ENCODE measurements at places on chromosomes 7 and 10. TPM values are rescaled to one million over a fixed set of nuclear protein-coding genes. Genes with fewer than 3 reads are reported as not detected.

The ELFN1 gene
- 51.6 TPM for total RNA-seq

The TFR2 gene
- total RNA-seq, result 0.89 TPM

The TMEM270 gene
- not detected for total RNA-seq

The RBP3 gene
- not detected for total RNA-seq

The SFRP5 gene
- 35.0 TPM for total RNA-seq

The PEX1 gene
- total RNA-seq, result 25.9 TPM

The PAX4 gene
- total RNA-seq, result not detected

DNA sequence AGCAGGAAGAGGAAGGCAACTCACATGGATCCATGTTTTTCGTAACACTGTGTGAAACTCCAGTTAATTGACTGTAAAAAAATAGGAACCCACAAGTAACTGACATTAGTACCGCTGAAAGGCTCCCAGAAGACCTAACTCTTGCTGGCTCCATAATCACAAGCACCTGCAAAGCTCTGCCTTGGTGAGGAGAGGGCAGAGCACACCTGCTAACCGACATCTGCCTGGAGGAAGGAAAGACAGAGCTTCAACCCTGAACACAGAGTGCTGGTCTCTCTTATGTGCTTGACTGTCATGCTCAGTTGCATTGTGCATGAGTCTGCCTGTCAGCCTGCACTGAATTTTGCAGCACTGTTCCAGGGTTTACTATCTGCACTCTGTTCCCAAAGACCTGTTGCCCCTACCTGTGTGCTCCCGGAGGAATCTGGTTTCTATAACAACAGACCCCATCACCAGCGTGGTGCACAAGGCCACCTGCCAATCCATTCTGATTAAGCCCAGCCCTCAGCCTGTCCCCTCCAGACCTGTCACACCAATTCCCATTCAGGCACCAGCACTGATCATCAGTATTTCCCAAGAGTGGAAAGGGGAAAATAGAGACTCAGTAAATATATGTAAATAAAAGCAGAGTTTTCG, 63.1 kb upstream of the ANKRD1 start:
- DNase-seq, result no peak

- no peak for DNase-seq
Observed at GRCh38 chr10:25811052-25811685, 122.9 kb upstream of the MYO3A start.

DNA sequence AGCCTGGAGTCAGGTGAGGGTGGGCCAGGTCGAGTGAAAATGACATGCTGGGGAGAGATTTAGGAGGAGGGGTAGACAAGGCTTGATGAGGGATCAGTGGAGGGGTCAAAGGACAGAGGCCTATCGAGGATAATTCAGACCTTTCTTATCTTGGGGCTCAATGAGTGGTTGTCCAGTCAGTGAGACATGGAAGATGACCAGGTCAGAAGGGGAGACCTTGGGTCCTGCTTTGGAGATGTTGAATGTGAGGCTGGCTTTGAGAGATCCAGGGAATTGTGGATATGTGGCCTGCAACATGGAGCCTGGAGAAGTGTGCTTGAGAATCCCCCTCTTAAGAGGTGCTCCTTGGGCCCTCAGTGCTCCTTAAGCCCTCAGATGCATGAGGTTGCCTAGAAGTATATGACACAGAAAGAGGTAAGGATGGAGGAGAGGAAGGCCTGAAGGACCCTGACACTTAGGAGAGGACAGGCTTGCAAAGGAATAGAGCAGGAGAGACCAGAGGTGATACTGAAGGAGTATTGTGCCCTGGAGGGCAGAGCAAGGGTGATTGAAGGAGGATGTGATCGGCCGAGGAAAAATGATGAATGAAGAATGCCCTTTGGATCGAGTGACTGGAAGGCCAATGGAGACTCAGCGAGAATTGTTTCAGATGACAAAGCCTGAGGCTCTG, 129.8 kb upstream of the GPR26 start:
- no peak for DNase-seq

DNA sequence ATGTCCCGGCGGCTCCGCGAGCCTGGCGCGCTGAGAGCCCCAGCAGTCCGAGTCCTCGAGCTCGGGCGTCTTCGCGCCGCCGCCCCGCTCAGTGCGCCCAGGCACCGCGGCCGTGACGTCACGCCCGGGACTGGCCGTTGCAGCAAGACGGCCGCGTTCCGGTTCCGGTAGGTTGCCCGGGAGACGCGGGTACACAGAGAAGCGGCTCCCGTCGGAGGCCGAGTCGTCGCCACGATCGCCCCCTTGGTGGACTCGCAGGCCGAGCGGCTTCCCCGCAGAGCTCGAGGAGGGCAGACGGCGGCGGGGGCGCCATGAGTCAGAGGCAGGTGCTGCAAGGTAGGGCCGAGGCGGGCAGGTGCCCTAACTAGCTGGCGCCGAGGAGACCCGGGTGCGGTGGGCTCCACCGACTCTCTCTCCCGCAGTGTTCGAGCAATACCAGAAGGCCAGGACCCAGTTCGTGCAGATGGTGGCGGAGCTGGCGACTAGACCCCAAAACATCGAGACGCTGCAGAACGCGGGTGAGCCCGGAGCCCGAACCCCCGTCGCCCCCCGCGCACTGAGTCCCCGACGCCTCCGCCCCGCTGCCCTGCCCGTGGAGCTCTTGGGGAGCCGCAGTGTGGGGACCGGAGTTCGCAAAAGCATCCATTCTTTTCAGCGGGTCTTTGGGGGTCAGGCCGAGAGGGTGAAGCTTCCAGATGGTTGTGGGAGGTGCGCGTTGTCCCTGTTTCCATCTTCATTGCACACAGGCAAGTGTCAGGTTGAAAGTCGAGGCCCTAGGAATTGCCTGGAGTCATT, at the start of gene SPAG6:
Gene SPAG6, plus strand, starts transcription at position 196 of the 795 bp plus-strand sequence. Its CDS starts 116 bp downstream, at position 312.
- peak; percentile 35 for DNase-seq

DNA sequence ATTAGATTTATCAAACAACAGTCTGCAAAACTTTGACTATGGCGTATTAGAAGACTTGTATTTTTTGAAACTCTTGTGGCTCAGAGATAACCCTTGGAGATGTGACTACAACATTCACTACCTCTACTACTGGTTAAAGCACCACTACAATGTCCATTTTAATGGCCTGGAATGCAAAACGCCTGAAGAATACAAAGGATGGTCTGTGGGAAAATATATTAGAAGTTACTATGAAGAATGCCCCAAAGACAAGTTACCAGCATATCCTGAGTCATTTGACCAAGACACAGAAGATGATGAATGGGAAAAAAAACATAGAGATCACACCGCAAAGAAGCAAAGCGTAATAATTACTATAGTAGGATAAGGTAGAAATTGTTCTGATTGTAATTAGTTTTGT, 31.4 kb downstream of the LRRC17 start:
- no peak for DNase-seq

GRCh38 chr7:128933180-128933891, 4.4 kb upstream of the IRF5 start:
- peak; percentile 21 for DNase-seq

DNA sequence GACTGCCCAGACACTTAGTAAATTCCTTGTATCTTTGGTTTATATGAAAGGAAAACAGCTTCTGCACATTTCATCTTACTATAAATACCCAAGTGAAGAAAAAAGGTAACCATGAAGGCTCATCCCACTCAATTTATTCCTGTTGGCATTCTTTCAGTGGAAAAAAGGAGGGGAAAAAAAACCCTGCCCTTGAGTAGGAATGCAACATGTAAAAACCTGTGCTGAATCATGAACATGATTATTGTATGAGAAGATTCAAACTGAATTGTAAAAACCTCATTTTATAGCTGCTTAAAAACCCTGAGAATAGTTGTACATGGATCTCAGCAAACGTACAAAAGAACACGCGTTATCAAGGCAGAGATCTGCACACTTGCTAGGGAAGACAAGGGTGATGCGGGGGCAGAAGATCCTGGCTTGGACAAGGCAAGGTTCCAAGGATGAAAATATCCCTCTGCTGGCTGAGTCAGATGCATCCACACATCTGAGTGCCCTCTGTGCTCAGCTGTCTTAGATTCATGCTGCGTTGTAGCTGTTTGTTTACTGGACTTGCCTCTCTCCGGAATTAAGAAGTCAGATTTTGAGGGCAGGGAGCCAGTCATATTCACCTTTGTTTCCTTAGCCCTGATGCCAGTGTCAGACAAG, 658.2 kb downstream of the PARD3 start:
- DNase-seq, result no peak

- DNase-seq, result no peak
Observed at GRCh38 chr10:132417257-132417910, 20.4 kb downstream of the PWWP2B start.

DNA sequence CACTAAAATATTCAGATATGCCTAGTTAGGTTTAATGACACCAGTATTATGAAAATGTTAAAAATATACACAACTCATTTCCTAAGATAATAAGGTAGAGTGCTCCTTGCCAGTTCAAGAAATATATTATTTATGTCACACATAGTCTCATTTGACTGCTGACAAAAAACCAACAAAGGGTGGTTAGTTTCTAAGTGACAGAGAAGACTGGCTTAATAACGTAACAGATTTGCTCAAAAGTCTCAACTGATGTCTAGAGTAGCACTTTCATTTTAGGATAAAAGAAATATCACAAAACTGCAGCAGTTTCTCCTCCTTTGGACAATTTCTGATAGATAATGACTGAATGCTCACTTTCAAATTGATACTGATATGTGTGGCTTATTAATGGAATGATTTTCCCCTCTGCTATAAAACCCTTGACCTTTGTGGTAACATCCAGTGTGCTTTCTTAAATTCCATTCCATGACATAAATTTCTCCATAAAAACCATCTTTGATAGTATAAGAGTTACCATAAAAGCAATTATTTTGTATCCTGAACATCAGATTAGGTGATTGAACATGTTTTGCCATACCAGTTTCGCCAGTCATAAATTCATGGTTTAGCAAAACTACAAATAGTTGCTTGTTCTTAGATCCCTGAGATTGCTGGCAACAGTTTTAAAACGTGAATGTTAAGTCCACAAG, 94.2 kb downstream of the NRBF2 start:
- DNase-seq, result no peak

DNA sequence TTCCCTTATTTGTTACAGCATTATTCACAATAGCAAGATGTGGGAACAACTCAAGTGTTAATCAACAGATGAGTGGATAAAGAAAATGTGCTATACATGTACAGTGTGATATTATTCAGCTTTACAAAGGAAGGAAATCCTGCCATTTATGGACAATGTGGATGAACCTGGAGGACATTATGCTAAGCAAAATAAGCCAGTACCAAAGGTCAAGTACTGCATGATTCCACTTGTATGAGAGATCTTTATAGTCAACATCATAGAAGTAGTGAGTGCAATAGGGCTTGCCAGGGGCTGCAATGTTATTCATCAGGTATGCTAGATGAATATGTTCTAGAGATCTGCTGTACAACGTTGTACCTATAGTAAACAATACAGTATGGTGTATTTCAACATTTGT, 138.5 kb upstream of the AGR3 start:
- DNase-seq, result no peak

- peak; percentile 36 for DNase-seq
Observed at GRCh38 chr10:83677795-83678194, 461.5 kb upstream of the GHITM start.

All from cardiac muscle cell (in vitro differentiated cells and primary cell).